ENCODE measurements at places on chromosomes 1 and 21.

DNA sequence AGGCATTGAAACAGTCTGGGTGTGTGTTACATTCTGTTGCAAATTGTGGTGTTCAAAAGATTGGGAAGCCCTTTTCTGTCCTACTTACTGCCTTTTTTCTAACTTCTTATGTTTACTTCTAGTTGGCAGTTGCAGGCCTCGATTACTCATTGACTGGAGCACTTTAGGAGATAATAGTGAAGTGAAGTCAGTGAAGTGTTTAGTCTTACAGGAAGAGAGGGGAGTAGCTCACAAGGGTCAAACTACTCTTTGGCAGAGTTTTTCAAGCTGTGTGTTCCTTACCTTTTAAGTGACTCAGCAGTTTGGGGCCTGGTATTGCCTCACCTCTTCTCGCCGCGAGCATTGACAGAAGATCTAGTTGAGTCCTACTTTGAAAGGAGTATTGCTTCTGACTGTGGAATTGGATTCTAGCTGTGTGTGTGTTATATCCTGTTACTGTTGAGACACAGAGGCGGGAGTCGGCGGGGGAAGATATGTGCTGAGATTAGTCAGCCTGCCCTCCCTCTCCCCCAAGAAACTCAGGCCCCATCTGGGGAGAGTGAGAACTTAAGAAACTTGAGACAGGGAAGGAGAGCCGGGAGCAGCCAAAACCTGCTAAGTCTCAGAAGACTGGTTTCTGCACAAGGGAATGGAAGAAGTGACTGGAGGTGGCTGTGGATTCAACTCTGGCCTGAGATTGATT, 19.3 kb downstream of the AHCYL1 start:
- no peak for DNase-seq

DNA sequence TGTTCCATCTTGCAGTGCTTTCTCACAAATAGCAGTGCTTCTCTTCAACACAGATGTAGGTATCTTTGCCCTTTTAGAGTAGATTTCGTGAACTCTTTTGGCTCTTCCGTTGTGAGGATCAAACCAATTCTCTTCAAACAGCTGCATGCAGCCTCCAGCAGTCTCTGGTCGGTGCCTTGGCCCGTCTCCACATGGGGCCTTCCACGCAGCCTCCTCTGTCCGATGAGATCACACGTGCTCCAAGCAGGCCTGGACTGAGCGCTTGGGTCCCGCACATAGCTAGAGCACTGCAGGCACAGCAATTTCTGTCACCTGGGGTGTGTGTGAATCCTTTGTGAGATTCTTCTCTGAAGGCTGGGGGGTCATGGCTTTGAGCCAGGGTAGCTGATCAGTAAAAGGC, 82.8 kb upstream of the KCNE2 start:
- DNase-seq: no peak

- no peak for DNase-seq
Measured at GRCh38 chr1:225527575-225527974, 99.7 kb upstream of the LBR start.

GRCh38 chr1:152061952-152062351, 25.1 kb upstream of the S100A11 start:
- DNase-seq: no peak

DNA sequence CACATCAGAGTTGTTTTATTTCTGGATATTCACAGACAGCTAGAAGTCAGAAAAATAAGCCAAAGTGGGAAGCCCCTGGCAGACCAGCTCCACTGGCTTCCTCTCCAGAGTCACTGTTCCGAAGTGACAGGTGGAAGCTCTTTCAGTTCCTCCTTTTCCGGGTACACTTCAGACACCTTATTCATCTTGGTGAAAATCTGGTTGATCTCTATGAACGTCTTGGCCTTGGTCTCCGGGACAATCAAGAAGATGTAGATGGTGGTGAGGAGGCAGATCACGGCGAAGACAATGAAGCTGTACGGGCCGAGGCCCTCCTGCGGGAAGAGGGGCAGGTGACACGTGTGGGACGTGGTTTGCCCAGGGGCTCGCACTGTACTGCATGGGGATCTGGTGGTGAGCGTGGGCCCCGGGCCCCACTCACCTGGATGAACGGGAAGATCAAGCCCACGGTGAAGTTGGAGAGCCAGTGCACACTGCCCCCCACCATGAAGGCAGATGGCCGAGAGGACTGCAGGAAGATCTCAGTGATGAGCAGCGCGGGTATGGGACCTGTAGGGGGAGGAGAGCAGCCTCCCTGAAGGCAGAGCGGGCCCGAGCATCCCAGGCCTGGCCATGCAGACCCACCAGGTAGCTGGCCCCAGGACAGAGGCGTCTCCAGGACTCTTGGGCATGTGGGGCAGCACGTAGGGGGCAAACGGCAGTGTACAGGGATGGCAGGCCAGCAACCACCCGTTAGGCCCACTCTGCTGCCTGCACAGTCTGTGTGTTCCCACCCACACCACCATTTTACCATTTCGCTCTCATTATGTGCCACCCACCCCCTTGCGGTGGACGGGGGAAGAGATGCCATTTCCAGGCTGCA, 11.5 kb upstream of the SLC2A7 start:
- DNase-seq: no peak

DNA sequence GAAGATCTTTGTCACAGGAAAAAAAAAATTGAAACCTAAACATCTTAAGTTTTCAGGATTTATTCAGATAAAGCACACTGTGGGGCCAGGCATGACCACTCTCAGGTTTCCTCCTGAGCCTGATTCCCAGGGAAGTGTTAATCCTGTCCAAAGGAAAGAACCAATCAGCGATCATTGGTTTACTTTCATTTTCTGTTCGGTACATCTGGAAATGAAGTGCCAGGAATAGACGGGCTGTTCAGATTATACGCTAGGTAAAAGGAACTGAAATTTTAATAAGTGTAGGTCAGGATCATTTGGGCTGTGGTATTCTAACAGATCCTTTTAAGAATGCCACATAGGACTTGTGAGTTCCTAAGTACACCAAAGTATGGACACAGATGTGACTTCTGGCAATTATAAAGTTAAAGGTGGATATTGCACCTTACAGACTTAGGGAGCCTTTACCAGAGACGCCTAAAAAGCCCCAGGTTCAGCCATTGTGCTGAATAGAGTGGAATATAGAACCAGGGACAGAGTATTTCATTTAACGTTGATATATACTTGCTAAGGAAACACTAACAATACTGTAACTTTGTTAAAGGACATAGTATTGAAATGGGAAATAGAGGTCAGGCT, 9.3 kb upstream of the CACYBP start:
- no peak for DNase-seq

GRCh38 chr21:29125191-29125590, 5.3 kb upstream of the MAP3K7CL start:
- DNase-seq: peak; percentile 25

GRCh38 chr1:199700551-199700950, 327.0 kb upstream of the NR5A2 start:
- no peak for DNase-seq

- DNase-seq: no peak
Measured at GRCh38 chr1:99551812-99552614, 93.9 kb upstream of the PALMD start.

DNA sequence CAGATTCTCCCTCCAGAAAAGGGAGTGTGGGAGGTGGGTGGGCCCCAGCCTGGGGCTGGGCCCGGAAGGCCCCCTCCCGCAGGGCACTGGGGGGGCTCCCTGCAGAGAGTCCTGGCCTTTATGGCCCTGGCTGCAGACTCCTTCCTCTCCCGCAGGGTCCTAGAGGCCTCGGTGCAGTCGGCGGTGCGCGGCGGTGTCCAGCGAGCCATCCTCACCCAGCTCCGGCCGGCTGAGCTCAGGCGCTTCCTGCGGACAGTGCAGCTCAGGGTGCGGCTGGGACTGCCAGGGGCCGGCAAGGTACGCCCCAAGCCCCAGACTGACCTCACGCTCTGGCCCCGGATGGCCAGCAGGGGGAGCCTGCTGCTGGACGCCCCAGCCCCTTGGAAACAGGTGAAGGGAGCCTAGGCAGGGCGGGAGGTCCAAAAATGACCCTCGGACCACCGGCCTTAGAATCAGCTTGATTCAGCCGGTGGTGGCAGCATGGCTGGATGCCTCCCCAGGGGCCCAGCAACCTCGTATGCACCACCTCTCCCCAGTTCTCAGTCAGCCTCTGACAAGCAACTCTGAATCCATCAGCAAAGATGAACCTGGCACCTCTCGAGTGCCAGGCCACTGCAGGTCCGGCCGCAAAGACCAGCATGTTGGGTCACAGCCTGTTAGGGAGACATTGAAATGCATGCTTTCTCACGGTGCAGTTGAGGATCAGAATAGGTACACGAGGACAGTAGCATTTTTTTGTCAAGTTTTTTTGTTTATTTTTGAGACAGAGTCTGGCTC, 20.6 kb downstream of the MTHFR start:
- DNase-seq: peak; percentile 74

DNA sequence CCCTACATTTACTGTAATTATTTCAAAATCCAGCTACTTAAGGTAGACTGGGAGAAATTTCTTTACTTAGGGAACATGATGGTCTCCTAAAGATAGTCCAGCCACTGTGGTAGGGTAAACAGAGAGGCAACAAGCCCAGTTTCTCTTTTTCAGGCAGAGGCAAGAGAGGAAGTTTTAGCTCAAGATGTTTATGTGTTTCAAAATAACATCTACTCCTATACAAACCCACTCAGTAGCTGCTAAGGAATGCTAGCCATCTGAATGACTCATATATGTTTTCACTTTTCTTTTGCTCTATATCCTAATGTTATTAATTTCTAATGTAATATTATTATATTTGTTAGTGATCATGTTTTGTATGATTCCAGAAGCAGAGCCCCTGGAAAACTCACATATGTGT, 856.6 kb downstream of the PLA2G4A start:
- DNase-seq: no peak

DNA sequence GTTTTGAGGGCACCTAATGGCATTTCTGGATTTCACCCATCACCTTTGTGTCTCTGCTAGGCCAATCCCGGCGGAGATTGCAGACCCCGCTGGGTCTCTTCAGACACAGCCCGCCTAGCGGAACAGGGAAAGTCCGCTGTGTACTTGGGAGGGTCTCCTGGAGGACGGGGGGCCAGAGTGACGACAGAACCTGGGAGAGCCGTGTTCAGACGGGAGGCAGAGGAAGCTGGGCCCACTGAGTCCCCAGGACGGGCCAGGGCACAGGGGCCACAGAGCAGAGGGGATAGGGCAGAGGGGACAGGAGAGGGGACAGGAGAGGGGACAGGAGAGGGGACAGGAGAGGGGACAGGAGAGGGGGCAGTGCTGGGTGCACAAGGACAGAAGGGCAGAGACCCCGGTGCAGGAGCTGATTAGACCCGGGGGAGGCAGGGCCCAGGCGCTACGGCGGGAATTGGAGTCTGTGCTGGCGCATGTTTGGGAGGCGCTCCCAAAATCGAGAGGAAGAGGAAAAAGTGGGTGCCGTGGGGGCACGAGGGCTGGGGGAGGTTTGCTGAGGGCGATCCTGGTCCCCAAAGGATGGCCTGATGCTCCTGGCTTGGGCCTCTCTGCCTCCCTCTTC, 12.7 kb downstream of the TRPM2 start:
- DNase-seq: no peak

DNA sequence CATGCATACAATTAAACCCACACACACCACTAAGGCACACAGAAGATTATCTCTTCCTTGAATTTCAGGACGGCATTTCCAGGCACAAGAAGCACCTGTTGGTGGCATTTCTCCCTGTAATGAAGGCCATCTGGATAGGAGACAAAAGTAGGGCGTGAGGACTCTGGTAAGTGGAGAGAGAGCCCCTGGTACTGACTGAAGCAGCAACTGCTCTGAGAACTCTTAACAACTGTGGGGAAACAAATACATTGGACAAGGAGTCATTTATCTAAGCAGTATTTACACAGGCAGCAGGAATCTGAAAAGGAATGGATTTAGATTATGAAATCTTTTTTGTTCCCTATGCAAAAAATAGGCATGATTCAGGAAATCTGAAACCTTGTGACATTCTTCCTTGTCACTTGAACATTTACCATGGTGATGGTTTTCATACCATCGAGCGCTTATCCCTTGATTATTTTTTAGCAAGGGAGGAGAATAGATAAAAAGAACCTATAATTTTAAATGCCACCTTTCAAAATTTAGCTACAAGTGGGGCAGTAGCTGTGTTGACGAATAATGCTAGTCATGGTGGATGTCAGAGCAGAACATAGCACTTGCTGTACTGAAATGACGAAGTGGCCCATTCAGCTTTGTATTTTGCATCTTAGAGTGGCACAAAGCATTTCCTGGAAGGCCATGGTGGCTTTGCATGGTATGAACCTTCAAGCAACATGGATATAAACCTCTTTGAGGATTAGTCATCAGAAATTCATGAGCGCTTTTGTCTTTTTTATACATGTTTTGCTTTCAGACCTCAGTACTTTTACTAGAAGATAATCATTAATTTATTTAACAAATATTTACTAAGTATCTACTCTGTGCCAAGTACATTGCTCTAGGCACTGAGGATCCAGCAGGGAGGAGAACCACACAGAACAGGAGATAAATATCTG, 362.0 kb downstream of the ADGRL2 start:
- no peak for DNase-seq

DNA sequence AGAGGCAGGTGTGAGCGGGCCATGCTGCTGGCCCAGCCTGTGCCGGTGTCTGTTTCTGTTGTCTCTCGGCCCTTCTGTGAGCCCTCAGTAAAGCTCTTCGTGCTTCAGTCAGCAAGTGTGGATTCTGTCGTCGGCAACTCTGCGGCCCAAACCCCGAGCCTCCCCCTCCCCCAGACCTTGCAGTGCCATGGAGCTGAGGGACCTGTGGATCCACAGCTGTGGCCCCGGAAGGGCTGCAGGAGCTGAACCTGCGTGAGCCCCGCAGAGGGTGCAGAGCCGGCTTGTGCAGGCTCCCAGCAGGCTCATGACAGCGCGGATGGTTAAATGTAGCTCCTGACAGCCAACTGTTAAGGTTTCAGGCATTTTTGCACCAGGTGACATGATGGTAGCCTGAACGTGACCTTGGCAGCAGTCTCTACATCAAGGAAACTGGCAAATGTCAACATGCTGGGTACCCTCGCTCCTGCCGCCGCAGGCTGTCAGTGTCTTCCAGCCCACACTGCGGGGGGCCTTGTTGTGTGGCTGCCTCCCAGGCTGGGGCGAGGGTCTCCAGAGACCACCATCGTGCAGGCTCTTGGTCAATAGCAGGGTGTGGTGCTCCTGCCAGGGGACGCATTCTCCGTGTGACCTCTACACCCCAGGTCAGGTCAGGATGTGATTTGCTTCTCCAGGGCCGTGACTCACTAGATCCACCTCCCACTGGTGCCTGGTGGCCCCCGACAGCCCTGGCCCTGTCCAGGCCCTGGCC, 7.0 kb downstream of the LRRC3 start:
- DNase-seq: no peak

GRCh38 chr1:205294175-205294917, 27.2 kb downstream of the NUAK2 start:
- DNase-seq: no peak

- no peak for DNase-seq
Measured at GRCh38 chr1:14390816-14391215, 207.7 kb upstream of the KAZN start.

Measured in GM12892 (cell line).